ENCODE measurements at places on chromosomes 11 and 22.

DNA sequence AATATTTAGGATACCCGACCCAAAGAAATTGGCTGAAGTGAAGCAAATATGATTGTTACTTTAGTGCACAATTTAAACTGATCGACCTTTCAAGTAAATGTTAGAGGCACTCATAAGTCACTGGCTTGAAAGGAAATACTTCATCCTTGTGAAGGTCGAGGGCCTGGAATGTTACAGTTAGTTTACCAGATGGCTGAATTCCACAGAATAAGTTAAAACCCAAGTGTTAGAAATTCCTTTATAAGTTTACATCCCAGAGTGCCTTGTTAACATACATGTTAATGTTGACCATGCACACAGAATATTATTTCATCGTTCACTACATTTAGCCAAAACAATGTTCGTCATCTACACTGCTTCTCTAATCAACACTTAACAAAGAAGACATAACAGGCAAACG lies 235.5 kb upstream of the ANO3 start:
- DNase-seq = no peak

DNA sequence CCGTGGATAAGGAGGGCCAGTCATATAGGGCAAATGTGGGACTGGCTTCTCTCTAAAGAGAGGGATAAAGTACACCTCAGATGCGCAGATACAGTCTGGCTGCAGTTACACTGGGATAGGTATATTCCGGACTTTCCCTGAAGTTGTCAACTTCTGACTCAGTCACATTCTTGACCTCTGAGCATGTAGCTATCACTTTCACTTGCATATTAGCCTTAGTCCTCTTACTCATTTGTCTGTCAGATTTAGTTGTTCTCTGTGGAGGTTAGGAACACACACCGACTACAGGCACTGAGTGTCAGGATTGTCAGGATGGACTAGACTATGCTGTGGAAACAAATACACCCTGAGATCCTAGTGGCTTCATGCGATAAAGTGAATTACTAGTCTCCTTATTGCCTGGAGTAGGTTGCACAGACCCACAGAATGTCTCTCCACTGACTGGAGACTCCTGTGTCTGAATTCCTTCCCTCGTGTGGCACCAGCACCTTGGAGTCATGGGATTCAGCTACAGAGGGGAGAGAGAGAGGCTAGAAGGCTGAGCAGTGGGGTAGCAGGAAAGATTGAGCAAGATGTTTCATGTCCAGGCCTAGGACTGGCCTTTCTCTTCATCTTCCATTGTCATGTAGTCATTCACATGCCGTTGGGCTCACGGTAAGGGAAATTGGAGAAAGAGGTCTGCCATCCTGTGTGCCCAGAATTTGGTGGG lies 654.3 kb downstream of the NTM start:
- no peak for DNase-seq

DNA sequence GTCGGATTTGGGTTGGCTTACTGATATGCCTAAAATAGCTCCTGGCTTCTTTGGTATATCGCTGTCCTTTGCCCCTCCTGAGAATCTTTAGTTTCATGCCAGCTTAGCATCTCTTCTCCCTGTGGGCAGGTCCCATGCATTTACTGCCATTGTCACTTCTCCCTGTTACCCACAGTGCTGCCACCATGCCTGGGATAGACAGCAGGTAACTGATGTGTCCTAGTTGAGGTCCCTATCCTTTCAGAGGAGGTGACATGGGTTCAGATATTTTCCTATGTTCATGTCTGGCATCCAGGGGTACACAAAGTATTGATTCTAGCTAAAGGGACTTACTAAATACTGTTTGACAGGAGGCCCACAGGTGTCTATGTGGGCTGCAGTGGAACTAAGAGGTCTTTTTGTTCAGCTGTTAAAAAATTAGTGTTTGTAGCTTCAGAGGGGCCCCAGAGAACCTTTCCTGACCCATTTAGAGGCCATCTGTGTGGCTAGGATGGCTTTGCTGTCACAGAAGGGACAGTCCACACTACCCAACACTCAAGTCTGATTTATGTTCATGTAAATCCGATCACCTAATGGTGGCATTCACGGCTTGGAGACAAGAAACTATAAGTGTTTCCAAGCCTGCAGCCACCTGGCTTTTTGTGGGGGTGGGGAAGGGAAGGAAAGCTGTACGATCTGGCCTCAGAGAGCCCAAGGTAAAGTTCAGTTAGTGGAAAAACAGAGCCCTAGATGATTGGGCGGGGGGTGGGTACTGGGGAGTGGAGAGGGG lies 8.5 kb downstream of the TIMP3 start:
- no peak for DNase-seq

DNA sequence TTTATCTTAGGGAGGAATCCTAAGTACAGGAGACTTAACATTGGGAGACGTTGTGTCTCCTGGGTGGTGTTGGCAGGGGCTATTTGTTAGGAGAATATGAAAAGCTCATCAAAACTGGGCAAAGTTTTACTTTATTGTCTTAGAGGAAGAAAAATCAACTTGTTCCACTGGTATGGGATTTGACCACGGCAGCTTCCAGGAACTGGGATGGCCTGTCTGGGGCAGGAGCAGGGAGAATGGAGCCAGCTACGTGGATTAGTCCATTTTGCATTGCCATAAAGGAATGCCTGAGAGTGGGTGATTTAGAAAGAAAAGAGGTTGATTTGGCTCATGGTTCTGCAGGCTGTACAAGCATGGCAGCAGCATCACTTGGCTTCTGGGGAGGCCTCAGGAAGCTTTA lies 198.4 kb downstream of the ADAMTS15 start:
- DNase-seq = no peak

DNA sequence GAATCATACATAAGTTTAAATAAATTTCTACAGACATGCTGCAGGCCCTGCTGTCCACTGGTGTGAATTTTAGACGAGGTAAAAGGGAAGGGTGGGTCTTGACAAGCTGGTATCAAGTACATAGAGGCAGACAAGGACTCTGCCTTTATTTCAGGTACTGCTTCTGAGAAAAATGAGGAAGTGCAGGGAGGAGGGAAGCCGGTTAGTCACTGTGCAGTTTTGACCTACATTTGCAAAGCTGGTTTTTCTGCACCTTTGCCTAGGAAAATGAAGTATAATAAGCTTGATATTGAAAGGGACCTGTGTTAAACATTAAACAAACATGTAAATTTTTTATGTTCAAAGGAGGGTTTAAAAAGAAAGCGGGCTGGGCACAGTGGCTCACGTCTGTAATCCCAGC lies 24.6 kb downstream of the TMEM45B start:
- no peak for DNase-seq

GRCh38 chr11:21343204-21343603 lies 673.8 kb downstream of the NELL1 start:
- DNase-seq = no peak

Data from thymus (tissue), 14 donors.